ENCODE measurements at places on chromosomes 3 and 15. TPM values are rescaled to one million over a fixed set of nuclear protein-coding genes. Genes with fewer than 3 reads are reported as not detected.

DNA sequence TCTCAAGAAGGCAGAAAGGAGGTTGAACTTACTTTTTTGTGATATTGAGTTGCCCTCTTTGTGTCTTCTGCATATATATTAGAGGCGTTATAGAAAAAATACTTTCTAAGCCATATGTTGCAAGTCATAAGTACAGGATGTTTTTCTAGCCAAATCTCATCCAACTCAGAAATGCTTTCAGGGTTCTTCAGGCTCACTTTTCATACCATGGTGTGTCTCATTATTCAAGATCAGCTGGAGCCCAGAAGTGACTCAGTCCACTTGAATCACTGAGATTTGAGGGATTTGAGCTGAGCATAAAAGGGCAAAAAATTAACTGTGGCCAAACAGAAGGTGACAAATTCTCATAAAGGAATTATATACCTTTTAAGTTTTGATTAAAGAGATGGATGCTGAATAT is 157.3 kb downstream of the WNT5A start:
- no peak for DNase-seq

DNA sequence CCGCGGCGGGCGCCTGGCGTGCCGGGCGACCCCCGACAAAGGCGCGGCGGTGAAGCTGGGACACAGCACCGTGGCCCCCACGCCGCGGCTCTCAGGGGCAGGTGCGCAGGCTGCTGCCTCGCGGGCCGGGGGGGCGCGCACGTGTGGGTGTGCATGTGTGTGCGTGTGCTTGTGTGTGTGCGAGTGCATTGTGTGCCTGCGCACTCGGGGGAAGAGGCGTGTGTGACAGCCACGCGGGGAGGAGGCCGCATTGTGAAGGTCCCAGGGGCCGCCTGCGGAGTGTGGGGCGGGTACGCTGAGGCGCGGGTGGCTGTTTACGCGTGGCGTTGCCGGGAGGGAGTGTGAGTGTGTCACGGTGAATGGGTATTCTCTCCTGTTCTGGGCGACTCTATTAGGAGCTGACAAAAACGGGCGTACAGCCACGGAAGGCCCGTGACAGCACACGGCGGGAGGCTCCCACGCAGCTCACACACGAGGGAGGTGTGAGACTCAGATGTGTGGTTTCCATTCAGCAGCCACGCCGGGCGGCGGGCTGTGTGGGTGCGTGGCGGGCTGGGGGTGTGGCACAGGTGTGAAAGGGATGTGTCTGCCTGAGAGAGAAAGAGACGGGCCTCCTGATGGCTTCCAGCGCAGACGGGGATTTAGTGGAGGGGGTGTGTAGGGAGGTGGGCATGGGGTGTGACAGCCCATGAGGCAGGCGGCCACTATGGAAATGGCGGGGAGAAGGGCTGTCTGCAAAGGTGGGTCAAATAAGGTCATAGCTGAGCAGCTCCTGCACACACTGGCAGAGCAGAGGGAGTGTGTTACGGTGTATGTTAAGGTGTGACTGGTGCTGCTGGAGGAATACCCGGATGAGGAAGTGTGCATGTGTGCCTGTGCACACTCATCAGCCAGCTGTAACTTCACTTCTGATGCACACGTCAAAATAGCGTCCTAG is 750 bp downstream of the PODXL2 start:
- DNase-seq, result peak; percentile 67

Gene LCTL
- not detected for total RNA-seq

DNA sequence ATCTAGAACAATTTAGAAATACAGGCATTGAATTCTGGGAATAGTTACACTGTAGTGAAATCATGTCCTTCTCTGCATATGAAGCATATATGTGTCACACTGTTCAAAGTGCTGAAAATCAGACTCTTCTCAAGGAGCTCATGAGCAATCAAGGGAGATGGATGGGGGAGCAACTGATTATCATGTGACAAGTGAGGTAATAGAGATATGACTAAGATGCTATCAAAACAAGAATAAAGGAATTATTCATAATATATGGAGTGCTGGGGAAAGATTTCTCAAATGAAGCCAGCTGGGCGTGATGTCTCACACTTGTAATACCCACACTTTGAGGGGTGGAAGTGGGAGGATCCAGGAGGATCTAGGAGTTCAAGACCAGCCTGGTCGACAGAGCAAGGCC is 74.9 kb upstream of the CHRNB4 start:
- DNase-seq, result no peak

DNA sequence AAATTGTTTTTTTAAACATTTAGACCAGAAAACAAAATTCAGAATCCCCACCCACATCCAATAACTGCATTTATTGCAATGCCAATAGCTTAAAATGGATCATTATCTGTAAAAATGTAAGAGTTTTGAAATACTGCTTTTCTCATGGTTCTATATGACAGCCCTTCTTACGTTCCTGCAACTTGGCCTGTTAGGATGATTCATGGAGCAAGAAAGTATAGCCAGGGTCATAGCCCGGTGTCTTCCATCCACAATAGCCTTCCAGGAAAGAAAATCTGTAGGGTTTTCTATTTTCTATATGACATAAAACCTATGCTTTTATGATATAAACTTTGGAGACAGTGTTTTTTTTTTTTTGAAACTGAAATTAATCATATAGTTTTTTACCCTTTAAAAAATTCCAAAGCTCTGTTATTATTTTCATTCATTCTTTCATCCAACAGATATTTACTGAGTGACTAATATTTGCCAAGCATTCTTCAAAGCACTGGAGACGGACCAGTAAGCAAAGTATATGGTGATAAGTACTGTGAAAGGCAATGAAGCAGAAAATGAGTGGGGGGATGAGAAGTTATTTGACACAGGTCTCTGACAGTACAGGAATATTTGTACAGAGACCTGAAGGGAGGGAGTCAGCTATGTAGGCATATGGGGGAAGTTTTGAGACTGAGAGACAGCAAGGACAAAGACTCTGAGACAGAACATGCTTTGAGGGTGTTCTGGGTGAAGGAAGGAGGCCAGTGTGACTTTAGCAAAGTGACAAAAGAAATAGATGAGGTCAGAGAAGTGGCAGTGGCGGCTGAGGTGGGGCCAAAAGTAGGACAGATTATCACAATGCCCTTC is 29.0 kb upstream of the SLC2A2 start:
- DNase-seq, result peak; percentile 28

DNA sequence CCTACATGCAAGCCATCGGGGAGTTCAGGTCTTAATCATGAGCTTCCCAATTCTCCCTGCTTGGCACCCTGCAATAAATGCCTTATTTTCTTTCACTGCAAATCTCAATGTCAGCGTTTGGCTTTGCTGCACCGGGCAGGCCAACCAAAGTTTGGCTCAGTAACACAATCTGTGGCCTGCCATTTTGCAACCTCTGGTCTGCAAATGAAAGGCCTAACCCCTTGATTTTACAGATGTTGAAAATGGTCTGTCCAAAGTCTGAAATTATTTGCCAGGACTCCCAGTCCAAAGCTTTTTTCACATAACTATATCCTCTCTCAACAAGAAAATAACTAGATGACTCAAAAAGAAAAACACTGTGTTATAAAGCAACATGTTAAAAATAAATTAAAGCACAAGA is 34.0 kb upstream of the LEKR1 start:
- no peak for DNase-seq

Gene AADAC
- total RNA-seq, result not detected

Gene GPR156
- total RNA-seq, result not detected

DNA sequence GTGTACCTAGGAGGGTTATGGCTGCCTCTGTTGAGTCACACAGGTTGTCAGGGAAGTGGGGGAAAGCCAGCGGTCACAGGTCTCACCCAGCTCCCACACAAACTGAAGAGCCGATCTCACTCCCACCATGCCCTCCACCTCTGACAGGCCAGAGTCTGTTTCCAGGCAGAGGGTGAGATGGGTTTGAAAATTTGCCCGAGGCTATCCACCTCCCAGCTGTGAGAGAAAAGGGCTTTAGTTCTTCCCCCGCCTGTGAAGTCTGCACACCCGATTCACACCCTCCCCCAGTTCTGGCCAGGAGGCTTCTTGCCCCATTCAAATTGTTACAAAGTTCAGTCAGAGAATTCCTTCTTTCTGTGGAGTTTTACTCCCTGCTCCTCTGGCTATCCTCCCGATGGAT is 446.9 kb downstream of the EDEM1 start:
- DNase-seq, result no peak

Gene ADAMTSL3
- 54.9 TPM for total RNA-seq

DNA sequence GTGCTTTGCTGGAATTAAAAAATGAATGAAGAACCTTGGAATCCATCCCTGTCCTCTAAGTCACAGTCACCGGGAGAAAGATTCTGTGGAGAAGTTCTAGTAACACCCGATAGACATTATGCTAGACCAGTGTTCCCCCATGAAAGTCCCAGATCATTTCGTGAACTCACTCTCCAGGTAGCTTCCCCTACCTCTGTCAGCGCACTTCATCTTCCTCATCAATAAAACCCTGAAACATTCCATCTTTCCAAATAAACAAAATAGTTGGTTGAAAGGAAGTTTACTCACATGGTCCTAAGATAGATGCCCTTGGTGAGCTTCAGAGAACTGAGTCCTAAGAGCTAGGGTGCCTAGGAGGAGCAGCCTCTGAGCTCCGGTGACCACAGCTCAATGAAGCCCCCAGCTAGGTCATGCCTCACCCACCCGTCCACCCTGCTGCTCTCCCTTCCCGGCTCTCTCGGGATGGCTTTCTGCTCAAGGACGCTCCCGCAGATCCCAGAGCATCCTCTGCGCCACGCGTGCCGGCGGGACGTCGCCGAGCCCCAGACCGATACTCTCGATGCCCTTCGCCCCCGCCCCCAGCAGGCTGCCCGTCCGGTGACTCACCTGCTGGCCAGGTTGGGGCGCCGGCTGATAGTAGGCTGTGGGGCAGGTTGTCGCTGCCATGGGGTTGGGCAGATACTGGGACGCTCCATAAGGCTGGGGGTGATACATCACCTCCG is 776 bp downstream of the VGLL3 start:
- peak; percentile 40 for DNase-seq
